ENCODE measurements at places on chromosomes 16 and 17. TPM values are rescaled to one million over a fixed set of nuclear protein-coding genes. Genes with fewer than 3 reads are reported as not detected.

GRCh38 chr16:56631832-56632155 is 665 bp upstream of the MT1M start:
- H3K27me3 ChIP-seq: peaks cover 100% of the 10 kb centered on the region
- DNase-seq: no peak
- peaks cover 14% of the 10 kb centered on the region for H3K4me1 ChIP-seq
- H3K27ac ChIP-seq: no peak overlapping the region
- peak overlapping the region; percentile 60 for H3K4me3 ChIP-seq

VMO1 gene
- total RNA-seq: not detected

KRTAP4-3 gene
- not detected for total RNA-seq

CIITA gene
- total RNA-seq: not detected
